CD4-positive, alpha-beta T cell treated with Interferon alpha-2 for 1 hour (primary cell): ENCODE measurements at places on chromosomes 11 and 22.

DNA sequence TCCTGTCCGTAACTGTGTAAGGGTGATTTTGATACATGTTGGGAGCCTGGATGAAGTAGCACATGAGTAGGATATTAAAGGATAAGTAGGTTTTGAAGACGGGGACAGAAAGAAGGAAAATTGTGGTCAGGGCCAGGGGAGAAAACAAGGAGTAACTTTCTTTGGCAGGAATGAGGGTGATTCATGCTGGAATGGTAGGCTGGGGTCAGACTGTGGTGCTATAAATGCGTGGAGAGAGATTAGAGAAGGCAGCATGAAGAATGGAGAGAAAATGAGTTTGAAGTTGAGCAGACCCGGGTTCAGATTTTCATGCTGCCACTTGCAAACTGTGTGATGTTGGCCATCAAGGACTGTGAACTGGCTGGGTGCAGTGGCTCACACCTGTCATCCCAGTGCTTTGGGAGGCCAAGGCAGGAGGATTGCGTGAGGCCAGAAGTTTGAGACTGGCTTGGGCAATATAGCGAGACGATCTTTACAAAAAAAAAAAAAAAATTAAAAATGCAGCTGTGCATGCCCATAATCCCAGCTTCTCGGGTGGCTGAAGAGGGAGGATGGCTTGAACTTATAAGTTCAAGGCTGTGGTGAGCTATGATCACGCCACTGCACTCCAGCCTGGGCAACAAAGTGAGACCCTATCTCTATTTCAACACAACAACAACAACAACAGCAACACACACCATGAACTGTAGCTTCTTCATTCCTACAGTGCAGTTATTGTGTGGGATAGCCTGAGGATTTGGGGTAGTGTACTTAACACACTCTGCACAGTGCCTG, 22.3 kb downstream of the ZBTB16 start:
- no peak for DNase-seq

DNA sequence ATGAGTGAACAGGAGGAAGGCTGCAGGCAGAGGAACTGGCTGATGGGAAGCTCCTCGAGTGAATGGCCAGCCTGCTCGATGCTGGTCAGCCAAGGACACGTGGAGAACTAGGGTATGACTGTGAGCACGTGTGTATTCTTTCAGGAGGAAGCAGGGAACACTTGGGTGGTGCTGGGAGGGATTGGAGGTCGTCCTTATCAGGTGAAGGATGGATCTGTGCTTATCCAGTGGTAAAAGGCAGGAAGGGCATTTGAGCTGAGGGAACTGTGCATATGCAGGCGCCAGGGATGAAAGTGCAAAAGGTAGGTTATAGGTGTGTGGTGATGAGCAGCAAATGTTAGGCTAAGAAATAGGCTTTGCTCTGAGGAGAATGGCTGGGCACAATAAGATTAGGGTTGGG, 9.7 kb upstream of the SLCO2B1 start:
- no peak for DNase-seq

DNA sequence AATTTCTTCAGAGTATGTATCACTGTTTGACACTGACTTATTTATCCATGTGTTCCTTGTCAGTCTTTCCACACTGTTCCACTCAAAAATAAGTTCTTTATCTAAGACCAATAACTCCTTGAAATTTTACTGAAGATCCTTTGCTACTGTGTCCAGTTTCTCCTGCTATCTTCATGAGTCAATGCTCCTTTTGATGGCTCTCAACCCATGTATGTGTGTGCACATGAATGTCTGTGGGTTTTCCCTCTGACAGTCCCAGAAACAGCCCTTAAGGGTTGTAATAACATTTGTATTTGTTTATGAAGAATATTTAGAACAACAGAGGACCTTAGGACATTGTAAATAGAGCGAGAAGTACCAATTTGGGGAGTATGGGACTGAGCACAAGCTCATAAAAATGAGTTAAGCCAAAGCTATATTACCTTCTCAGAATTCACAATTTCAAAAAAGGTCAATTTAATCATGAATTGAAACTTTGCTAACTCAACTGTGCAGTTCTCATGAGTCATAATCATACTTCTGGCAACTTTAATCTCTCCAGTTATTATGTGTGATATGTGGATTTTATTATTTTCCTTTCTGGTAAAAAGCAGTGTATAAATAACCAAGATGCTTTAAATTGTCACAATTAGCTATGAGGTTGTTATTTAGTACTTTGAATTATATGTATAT, 533.6 kb downstream of the CNTN5 start:
- DNase-seq, result no peak

DNA sequence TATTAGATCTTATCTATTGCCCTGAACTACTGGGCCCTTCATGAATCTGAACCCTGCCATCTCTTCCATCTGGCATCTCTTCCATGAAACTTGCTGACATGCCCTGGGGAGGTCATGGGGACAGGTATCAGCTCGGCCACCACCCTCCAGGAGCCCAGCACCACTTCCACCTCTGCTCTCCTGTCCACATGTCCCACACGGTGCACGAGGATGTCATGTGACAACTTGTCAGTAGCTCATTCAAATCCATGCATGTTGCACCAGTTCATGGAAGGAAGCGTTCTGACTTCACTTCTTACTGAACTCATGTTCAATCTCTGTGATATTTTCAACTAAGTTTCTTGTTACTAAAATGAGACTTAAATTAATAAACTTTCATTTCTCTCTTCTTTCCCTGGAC, 16.6 kb downstream of the YPEL1 start:
- DNase-seq, result no peak

- DNase-seq, result no peak
These were observed 7.2 kb upstream of the ELMOD1 start for GRCh38 chr11:107583629-107584195.

GRCh38 chr11:64180891-64181290, 5.1 kb upstream of the STIP1 start:
- DNase-seq, result no peak

DNA sequence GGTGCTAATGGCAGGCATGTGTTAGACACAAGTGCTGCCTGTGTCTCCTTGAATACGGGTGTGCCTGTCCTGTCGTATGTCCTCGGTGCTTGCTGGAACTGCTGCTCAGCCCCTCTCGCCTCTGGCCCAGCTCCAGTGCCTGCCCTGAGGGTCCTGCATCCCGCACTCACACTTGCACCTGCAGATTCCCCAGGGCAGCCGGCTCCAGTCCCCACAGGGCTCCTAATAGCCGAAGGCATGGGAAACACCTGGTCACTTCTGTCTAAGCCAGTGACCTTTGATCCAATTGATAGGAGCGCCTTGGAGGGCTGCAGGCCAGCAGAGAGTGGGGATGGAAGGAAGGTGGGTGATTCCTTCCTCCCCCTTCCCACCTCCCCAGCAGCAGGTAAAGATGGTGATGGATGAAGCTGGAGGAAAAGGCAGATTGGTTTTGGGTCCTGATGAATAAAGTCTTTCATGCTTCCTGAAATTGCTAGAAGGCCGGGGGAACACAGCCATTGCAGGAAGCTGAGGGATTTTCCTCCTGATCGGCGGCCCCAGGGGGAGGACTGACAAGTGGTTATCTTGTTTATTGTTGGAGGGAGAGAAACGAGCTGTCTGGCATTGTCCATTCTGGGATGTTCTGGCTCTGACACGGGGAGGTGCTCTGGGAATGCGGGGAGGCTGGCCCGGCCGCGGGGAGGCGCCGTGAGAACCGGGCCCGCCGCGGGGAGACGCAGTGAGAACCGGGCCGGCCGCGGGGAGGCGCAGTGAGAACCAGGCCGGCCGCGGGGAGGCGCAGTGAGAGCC, 110.9 kb upstream of the B3GAT1 start:
- DNase-seq, result no peak

GRCh38 chr11:101442171-101442570, 141.6 kb downstream of the TRPC6 start:
- DNase-seq, result no peak

DNA sequence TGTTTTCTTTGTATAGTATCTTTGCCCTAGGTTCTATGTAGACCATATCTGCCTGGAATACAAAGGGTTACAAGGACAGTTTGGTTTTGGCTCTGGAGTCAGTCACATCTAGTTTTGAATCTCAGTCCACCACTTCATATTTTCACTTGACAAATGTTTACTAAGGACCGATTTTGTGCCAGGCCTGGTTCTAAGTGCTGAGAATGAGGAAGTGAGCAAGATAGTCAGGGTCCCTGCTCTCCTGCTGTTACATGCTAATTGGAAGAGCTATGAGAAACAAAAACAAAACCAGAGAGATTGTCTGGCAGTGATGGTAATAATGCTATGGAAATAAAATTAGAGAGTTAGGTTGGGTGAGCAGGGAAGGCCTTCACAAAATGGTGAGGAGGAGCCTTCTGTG, 66.1 kb upstream of the ARHGAP20 start:
- no peak for DNase-seq

- no peak for DNase-seq
These were observed 14.5 kb downstream of the SLC35F2 start for GRCh38 chr11:107844041-107844440.

- DNase-seq, result no peak
These were observed 110.3 kb downstream of the ARHGAP20 start for GRCh38 chr11:110601936-110602335.

DNA sequence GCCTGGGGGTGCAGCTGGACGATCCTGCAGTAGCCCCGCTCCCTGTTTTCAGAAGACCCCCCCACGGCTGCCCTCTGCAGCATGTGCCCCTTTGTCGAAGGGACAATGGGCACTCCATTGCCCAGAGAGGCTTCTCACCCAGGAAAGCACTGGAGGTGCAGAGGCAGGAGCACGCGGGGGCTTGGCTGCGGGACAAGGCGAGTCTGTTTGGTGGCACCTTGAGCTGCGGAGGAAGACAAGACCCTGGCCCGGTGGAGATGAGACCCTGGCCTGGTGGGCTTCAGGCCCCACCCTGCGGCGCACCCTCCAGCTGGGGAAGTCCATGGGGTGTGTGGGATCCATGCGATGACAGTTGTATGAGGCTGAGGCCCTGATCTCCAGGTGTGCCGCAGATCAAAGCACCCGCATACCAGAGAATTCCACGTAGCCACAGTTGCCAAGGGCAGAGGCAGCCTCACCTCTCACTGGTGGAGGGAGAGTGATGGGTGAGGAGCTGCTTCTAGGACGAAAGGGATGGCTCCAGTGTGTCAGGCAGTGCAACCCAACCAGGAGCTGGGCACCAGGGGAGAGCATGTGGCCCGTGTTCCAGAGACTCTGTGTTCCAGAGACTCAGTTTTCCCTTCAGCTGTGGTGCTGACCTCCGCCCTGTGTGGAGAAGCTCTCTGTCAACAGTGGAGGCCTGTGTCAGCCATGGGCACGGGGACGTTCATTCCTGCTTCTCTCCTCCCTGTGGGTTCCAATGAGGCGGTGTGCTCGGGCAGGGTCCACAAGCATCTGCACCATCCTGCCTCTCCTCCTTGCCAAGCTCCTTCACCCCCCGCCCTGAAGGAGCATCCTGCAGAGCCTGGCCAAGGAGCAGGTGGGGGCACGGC, 10.0 kb downstream of the TBX1 start:
- DNase-seq, result no peak

DNA sequence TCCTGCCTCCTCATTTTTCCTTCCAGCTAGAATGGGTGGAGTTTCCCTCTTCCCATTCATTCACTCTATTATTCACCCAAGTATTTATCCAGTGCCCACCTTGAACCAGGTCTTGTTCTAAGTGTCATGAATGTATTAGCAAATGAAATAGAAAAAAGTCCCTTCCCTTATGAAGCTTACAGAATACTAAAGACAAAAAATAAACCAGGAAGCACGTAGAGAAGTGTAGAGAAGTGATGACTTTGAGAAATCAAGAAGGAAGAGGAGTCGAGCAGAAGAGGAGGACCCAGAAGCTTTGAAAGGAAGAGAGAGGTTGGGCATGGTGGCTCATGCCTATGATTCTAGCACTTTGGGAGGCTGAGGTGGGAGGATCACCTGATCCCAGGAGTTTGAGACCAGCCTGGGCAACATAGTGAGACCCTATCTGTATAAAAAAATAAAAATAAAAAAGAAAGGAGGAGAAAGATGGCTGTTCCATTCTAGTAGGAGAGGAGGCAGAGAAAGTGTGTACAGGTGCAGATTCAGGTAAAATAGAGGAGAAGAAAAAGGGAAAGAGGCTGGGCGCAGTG, 17.1 kb upstream of the SYVN1 start:
- no peak for DNase-seq

DNA sequence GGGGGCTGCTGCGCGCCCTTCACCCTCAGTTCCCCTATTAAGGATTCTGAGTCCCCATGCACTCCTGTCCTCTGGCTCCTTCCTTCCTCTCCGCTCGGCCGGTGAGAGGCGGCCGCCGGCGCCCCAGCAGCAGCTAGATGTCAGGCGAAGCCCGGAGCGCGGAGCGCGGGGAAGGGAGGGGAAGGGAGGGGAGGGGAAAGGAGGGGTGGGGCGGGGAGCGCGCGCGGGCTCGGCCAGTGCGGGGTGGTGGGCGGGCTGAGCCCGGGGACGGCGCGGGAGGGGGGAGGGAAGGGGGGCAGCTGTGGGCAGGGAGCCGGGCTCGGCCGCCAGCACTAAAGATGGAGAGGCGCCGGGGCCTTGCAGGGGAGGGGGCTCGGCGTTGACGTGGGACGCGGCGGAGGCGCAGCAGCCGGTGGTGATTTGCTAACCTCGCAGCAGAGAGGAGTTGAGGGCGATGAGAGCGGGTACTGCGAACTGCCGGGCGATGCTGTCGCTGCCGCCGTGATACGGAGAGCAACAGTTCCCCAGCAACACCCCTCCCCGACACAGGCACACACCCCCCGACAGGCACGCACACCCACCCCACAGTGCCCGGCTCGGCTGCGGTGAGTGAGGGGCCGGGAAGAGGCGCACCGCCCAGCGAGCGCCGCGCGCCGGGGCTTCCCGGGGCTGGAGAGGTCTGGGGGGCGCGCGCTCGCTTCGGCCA, at the start of gene ZBTB16:
Gene ZBTB16, plus strand, starts transcription at position 434 of the 706 bp plus-strand sequence. CDS start 3,590 bp downstream, outside the sequence.
- peak; percentile 70 for DNase-seq

DNA sequence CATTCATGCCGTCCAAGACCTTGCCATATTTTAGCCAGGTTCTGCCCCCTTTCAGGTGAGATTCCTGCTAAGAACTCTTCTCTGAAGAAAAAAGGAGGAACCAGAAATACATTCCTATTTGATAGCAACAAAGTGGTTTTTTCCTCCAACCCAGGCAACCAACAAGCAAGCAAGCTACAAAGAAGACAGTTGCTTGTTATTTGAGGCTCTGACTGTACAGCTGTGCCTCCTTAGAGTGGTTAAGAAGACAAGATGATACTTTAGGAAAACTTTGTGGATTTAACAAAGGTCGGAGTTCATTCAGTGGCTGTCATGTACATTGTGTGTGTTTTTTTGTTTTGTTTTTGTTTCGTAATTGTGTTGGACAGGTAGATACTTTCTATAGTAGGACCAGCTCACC, 21.7 kb downstream of the TEAD1 start:
- DNase-seq, result no peak

GRCh38 chr11:119643212-119643875, 85.7 kb downstream of the NECTIN1 start:
- DNase-seq, result no peak

- DNase-seq, result no peak
These were observed 108.2 kb upstream of the CRYBB3 start for GRCh38 chr22:25091458-25091857.

GRCh38 chr22:44412136-44412731, 85.8 kb downstream of the RTL6 start:
- no peak for DNase-seq

- DNase-seq, result peak; percentile 23
These were observed 84.1 kb downstream of the LARGE2 start for GRCh38 chr11:46006418-46007070.

- DNase-seq, result no peak
These were observed 17.9 kb upstream of the HYLS1 start for GRCh38 chr11:125869521-125869920.

- peak; percentile 41 for DNase-seq
These were observed 84.0 kb upstream of the RCN1 start for GRCh38 chr11:32006799-32007388.

GRCh38 chr11:64850979-64851567, 6.6 kb upstream of the CDC42BPG start:
- DNase-seq, result peak; percentile 76
